ENCODE measurements at places on chromosomes 3 and 15. TPM values are rescaled to one million over a fixed set of nuclear protein-coding genes. Genes with fewer than 3 reads are reported as not detected.

The ROBO2 gene
- total RNA-seq, result 0.23 TPM

The GOLGA6D gene
- total RNA-seq, result not detected

The ZNF774 gene
- 0.09 TPM for total RNA-seq

The ARHGEF3 gene
- total RNA-seq, result 7.3 TPM

The ZBED2 gene
- total RNA-seq, result under 0.01 TPM

The KBTBD8 gene
- total RNA-seq, result 1.6 TPM

The ECE2 gene
- total RNA-seq, result not detected

The MNS1 gene
- 1.7 TPM for total RNA-seq

The FOXL2 gene
- not detected for total RNA-seq

The MAGEL2 gene
- 0.47 TPM for total RNA-seq

The NPAP1 gene
- not detected for total RNA-seq

The MYLK gene
- total RNA-seq, result 7.3 TPM

The SCAMP5 gene
- 0.68 TPM for total RNA-seq

The OR5H6 gene
- not detected for total RNA-seq

The GOLGA8Q gene
- total RNA-seq, result not detected

The IL17RC gene
- 113 TPM for total RNA-seq

All from pericardium fibroblast (primary cell).